Stimulated activated CD8-positive, alpha-beta memory T cell treated with anti-CD3 and anti-CD28 coated beads, Interleukin-4, amount 100 ng/mL, for 4 hours (primary cell): ENCODE measurements at places on chromosomes 5 and 9.

DNA sequence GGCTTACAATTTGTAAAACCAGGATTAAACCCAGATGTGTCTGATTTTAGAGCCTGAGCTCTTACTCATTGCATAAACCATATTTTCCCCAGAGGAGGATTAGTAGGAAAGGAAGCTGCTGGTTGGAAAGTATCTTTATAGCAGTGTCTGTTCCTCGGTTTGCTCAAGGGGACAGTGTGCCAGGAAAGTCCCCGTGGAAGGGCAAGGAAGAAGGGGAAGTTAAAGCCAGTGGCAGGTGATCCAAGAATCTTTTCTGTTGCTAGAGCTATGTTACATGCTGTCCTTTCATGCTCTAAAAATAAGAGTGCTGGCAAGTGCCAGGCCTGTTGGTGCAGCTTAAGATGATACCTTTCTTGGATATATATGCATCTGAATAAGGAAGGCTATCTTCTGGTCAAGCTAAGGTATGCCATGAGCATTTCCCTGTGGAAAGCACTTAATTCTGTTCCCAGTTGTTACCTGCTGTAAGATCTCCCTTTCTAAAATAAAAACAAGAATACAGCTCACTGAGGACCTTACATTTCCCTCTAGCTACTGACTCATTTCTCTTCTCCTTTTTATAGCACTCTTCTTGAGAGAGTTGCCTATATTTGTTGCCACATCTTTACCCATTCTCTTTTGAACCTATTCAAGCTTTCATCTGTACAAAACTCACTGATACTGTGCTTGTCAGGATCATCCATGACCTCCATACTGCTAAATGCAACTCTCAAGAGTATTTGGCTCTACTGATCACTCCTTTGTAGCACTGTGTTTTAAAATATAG lies 8.0 kb downstream of the PDCD1LG2 start:
- DNase-seq: no peak

GRCh38 chr5:20109326-20109725 lies 121.3 kb upstream of the CDH18 start:
- DNase-seq: no peak

GRCh38 chr5:138831703-138832102 lies 43.4 kb downstream of the LRRTM2 start:
- no peak for DNase-seq

DNA sequence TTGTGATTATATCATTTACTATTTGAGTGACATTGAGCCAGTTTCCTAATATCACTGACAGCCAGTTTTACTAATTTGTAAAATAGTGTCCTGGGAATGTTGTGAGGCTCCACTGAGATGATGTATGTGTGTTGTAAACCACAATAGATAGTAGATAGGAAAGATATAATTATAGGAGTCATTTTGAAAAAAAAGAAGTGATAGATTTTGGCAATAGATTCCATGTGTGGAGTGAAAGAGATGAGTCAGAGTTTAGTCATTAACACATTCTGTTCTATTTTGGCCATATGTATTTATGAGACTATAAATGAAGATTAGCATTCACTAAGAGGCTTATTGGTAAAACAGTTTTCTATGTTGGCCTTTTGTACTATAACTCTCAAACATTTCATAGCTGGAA lies 388.2 kb downstream of the FAM170A start:
- DNase-seq: no peak

DNA sequence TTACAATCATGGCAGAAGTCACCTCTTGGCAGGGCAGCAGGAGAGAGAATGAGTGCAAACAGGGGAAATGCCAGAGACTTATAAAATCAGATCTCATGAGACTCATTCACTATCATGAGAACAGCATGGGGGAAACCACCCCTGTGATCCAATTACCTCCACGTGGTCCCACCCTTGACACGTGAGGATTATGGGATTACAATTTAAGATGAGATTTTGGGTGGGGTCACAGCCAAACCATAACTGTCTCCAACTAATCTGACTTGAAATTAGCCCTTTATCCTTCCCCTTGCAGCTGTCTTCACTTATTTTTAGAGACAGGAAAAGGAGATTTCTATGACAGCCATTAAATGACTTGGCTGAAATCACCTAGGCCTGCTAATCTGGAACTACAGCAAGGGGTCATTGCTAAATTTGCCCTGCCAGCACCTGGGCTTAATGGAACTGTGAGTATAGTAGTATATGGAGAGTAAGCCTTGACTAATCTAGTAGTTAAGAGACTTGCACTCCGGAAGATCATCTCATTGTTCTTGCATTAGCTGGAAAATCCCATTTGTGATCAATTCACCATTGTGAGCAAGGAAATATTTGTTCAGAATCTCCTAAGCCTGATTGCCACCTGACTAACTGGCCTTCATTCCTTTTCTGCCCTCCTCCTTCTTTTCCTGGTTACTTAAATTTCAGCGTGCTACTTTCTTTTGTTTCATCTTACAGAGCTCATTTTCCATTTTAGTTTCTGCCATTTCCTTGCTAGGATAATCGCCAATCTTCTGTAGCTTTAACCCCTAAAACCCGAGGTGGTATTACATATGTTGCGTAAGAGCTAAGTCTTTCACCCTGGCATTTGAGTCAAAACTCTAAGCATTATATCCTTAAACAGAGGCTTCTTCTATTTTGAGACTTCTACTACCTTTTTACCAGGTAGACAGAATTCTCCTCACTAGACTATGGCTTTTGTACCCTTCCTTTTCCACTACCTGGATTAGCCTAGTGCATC lies 65.3 kb upstream of the RUSC2 start:
- no peak for DNase-seq

- DNase-seq: no peak
Observed at GRCh38 chr9:111029260-111029659, 9.0 kb downstream of the LPAR1 start.

GRCh38 chr9:96158147-96158546 lies 143.8 kb downstream of the HSD17B3 start:
- DNase-seq: no peak

DNA sequence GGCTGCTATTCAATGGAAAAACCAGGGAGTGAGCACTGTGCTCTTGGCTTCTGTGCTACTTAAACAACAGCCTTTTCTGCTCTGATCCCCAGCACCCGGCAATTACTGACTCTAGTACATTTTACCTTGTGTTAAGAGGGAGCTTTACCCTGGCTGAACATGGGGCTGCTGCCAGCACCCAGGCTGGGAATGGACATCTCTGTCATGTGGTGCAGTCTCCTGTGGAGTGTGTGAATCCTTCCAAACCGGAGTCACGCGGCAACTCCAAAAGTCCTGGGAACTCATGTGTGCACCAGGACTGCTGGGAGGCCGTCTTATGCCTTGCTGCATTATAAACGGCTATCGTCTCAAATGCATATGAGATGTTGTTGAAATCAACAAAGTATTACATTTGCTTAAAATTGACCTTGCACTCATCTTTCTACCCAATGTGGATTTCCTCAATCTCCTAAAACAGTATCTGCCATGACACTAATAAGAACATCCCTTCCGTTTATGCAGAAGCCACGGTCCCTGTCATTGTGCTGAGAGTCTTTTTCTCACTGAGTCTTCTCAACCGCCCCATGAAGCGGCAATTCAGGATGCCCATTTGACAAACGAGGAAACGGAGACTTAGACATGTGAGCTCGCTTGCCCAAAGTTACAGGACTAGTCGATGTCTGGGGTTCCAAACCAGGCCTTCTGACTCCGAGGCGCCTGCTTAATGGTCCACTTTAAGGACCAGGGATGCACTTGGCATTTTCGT lies 884 bp upstream of the GSN start:
- DNase-seq: no peak

GRCh38 chr5:159094745-159095144 lies 5.0 kb downstream of the EBF1 start:
- no peak for DNase-seq

- DNase-seq: no peak
Observed at GRCh38 chr9:71683598-71684235, 84.6 kb downstream of the CEMIP2 start.

- no peak for DNase-seq
Observed at GRCh38 chr9:137406085-137406760, 16.7 kb downstream of the EXD3 start.

- no peak for DNase-seq
Observed at GRCh38 chr9:14838701-14839100, 71.5 kb downstream of the FREM1 start.

- DNase-seq: no peak
Observed at GRCh38 chr5:140005145-140005591, 37.9 kb downstream of the NRG2 start.

GRCh38 chr9:36479101-36479500 lies 79.0 kb upstream of the RNF38 start:
- no peak for DNase-seq

DNA sequence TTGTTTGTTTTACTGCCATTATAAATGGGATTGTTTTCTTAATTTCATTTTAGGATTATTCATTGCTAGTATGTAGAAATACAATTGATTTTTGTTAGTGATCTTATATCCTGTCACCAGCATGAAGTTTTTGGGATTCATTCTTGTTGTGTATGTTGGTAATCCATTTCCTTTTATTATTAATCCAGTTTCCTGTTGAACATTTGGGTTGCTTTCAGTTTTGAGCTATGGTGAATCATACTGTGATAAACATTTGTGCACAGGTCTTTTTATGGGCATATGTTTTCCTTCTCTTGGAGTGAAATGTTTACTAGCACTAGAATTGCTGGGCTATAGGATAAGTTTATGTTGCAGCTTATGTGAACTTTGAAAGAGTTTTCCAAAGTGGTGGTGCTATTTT lies 69.6 kb downstream of the MAN2A1 start:
- no peak for DNase-seq

DNA sequence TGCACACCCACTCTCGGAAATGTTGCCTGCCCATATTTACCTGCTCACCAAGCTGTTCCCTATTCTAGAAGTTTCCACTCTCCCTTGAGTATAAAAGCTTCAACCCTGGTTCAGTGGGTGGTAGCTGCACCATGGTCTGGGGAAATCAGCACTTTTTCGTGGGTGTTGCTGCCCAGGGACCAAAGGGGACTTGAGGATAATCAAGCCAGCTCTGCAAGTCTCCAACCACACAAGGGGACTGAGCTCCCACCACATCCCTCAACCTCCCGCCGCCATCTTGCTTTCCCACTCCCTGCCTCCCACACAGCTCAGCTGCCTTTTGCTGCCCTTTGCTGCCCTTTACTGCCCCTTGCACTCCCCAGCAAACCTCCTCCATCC lies 210.0 kb downstream of the AUH start:
- no peak for DNase-seq

DNA sequence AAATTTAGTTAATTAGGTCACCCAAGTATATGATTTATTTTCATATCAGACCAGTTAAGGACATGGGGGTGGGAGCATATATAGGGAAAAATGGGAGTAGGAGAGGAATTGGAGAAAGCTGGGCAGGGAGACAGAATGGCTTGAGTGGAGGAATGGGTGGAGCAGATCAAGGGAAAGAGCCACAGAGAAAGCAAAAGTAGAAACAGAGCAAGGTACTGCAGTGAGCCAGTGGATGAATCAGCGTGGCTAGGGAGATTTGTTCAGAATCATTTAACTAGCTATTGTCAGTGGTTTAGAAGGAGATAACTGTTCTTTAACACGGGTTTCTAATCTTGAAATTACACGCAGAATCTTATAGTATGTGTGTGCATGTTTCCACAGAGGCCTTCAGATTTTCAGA lies 37.4 kb downstream of the SNX24 start:
- no peak for DNase-seq

- no peak for DNase-seq
Observed at GRCh38 chr5:150067405-150067960, 18.9 kb downstream of the CSF1R start.

DNA sequence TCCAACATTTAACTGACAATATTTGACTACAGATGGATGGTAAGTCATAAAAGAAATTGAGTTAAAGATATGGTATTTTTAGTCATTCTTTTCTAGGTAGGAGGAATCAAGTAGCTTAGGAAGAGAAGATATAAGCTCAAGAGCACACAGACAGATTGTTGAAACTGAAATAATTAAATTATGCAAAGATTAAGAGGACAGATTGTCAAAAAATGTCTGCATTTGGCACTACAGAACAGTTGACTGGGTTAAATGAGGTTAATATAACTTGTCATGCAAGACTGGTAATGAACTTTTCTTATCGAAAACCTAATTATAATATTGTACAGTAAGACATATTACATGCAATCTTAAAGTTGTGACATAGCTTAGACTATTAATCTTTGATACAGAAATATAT lies 36.3 kb upstream of the TRPM3 start:
- DNase-seq: no peak

- no peak for DNase-seq
Observed at GRCh38 chr9:136748666-136749611, 614 bp upstream of the LCN6 start.

- no peak for DNase-seq
Observed at GRCh38 chr5:143536364-143536763, 132.9 kb upstream of the NR3C1 start.
